ENCODE measurements at places on chromosomes 7 and 10.

DNA sequence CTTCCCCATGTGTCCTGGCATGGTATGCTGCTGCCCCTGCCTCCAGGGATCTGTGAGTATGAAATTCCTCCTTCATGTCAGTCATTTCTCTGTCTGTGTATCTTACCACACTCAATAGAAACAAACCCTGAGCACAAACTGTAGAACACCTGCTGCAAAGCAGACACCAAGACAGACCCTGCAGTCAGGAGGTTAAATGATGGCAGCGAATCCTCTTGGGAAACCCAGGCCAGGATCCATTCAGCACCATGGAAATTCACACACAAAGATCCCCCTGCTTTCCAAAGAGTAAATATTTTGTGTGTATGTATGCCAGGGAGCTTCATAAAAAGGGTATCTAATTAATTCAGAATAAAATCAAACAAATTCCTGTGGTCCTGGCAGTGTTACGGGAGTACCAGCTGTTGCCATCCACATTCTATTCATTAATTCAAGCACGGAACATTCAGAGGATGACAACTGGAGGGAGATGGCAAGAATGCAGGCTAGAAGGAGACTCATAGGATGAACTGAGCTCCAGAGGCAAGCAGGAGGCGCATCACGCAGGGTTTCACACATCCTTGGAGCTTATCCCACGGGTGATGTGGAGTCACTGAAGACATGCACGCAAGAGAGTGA, 14.8 kb downstream of the ITIH5 start:
- no peak for DNase-seq

- no peak for DNase-seq
These were observed 515.3 kb downstream of the AUTS2 start for GRCh38 chr7:70113536-70113935.

GRCh38 chr10:13102002-13102794, 2.2 kb downstream of the OPTN start:
- DNase-seq, result no peak

DNA sequence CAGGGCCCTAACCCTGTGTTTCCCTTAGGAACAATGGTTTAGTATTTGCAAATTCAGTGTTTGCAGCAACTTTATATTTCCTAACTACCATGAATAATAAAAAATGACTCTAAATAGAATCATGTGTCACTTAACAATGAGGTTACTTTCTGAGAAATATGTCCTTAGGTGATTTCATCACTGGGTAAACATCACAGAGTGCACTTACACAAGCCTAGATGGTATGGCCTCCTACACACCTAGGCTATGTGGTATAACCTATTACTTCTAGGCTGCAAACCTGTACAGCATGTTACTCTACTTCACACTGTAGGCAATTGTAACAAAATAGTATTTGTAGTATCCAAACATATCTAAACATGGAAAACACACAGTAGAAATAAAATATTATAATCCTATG, 1174.6 kb upstream of the LRRTM3 start:
- DNase-seq, result no peak

DNA sequence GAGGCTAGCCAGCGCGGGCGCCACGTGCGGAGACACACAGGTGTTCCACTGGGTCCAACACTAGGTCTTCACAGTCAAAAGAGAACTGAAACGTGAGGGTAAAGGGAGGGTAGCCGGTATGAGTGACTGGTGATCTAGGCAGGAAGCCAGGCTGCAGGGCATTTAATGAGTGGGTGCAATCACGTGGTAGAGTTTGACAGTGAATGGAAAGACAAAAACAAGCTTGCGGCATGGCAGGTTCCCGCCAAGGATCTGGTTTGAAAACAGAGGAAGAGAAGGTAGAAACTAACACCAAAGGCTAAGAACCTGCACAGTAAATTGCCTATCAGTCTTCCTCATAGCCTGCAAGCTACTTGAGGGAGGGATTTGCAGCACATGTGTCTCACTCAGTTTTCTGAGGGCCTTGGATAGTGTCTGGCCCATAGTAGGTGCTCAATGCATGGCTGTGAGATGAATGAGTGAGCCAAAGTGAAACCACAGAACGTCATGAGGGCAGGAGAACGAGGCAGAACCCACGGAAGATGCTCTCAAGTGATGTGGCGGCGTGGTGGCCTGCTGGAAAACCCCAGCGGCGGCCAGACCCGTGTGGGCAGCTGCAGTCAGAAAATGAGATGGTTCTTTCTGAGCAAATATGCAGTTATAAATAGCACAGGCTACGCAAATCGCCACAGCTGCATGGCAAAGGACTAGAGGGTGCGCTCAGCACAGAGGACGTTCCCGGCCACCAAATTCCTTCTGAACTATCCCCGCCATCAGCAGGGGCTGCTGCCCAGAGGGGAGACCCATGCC, 183.6 kb upstream of the NFE2L3 start:
- DNase-seq, result no peak

DNA sequence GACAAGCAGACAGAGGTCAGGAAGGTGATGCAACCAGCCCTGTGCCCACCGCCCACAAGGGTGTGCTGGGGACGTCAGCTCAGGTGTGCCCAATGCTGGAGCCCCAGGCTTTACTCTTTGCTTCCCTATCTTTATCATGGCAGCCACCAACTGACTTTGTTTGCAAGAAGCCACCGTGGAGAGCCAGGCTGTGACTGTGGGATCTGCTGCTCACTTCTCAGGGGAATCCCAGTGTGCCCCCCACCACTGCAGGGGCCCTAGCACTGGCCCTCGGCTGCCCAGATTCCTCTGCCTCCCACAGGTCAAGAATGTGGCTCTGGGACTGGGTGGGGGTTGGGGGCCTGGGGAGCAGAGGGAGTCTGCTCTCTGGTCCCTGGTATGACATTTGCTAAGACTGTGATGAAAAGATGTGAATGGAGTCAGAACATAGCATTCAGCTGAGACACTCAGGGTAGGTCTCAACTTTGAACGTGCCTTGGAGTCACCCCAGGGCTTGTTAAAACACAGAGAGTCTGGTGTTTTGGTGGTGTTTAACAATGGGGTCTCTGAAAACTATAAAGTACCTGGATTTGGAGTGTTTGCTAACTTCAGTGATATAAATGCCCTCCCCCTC, 47.3 kb downstream of the ARHGAP22 start:
- DNase-seq, result no peak

DNA sequence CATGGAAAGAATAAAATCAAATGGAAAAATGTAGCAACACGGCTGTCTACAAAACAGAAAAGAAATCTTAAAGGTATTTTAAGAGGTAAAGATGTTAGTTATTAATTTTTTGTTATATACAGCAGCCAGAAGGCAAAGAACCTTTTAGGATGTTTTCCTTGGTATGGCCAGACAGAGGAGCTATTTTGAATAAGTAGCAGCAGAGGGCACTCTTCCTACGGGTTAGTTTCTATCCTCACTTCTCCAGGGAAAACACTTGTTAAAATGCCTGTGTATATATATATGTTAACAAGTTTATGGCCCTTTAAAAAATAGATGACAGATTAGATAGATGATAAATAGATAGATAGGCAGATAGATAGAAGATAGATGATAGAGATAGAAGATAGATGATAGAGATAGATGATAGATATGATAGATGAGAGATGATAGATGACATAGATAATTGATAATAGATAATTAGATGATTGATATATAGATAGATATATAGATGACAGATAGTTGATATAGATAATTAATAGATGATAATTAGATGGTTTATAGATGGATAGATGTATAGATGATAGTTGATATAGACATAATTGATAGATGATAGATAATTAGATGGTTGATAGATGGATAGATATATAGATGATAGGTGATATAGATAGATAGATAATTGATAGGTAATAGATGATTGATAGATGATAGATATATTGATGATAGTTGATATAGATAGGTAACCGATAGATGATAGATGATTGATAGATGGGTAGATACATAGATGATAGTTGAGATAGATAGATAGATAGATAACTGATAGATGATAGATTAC, 57.8 kb upstream of the WIPF3 start:
- DNase-seq, result no peak

- no peak for DNase-seq
These were observed 92.9 kb upstream of the LRRTM3 start for GRCh38 chr10:66832781-66833422.

GRCh38 chr10:50440489-50440888, 183.3 kb downstream of the SGMS1 start:
- no peak for DNase-seq

DNA sequence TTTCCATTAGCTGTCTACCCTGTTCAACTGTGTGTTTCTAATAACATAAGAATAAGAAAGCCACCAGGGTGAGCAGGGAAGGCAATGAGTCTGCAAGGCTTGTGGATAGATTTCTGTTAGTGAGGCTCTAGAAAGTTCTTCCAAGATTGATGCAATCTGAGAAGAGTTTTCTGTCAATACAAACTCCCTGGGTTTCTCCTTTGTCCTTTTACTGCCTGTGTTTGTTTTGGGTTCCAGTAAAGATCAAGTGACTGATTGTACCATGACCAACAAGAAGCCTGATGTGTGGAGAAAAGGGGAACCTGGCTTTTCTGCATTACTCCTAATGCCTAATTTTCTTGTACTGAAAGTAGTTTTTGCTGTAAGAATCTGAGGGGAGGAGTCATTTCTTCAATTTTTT, 139.9 kb downstream of the CFTR start:
- no peak for DNase-seq

DNA sequence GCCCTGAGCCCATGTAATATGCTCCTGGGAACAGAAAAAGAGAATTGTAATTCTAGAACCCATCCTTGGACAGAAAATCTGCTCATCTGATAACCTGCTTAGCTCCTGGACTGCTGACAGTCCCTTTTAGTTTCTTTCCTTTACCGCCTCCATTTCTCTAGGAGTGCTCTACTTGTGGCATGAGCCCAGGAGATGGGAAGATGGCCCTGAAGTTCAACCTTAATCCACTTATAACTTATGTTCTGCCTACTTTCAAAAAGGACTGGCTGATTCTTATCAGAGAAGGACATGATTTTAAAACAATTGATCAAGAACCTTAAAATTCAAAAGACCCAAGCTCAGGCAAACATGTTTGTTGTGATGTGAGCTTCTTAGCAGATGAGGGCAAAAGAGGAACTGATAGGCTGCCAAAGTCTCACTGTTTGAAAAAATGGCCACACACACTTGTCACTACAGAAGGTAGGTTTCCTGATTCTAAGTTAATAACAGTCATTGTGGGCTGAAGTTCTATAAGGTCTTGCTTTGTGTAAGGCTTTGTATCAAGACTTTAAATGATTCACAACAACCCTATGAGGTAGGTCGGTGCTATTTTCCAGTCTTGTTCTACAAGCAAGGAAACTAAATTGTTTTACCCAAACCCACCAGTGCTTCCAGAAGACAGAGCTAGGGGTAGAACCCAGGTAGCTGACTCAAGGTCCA, 94.3 kb upstream of the AFAP1L2 start:
- peak; percentile 36 for DNase-seq

- no peak for DNase-seq
These were observed 65.4 kb downstream of the MYO3A start for GRCh38 chr10:25999295-25999981.

Data from KG1 (cell line).